Motor neuron (in vitro differentiated cells): ENCODE measurements at places on chromosomes 2 and 18. TPM values are rescaled to one million over a fixed set of nuclear protein-coding genes. Genes with fewer than 3 reads are reported as not detected.

The TUBA4B gene
- total RNA-seq = not detected in 2 replicates

The CHMP3 gene
- 51.0 and 52.9 TPM in 2 replicates for total RNA-seq

The SCYGR4 gene
- total RNA-seq = 0.36 TPM in 1 of 2 replicates, not detected in the other

DNA sequence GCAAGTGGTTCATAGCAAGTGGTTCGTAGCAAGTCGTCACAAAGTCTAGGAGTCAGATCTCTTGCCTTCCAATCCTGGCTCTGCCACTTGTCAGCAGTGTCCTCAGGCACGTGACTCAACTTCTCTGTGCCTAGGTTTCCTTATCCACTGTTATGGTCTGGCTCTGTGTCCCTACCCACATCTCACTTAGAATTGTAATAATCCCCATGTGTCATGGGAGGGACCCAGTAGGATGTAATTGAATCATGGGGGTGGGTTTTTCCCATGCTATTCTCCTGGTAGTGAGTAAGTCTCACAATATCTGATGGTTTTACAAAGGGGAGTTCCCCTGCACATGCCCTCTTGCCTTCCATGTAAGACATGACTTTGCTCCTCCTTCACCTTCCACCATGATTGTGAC lies 51.8 kb upstream of the AP1S3 start:
- ATAC-seq = no peak

DNA sequence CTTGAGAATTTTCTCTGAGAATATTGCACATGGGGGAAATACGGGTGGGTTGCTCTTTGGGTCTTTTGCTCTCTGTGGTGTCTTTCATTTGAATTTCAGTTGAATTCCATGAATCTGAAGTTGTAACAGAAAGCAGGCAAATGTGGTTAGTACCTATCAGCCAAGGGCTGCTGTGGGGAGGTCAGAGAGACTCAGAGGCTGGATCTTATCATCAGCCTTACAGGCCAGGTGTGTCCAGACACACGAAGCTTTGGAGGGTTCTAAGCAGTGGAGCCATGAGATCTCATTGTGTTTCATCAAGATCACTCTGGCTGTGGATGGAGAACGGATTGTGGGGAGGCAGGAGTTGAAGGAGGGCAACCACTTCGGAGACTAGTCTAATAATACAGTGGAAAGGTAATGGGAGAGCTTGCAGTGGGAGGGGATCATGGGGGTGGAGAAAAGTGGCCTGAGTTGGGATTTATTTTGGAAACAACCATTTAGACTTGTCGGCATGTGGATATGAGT lies 68.1 kb downstream of the GNAL start:
- no peak for ATAC-seq

DNA sequence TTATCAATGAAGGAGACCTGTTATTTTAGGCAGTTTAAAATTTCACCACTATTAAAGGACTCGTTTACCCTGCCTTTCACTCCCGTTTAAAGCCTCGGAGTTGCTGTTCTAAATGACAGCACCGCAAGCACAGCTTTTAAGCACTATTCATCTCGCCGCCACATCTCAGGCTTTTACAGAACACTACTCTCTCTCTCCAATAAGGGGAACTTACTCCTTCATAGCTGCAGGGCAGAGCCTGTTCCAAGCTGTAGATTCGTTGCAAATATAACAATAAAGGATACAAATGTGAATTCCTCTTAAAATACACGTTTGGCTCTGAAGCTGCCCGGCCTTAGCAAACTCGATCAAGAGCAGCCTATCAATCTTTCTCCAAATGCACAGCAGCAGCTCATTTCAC lies 271.8 kb downstream of the ZNF521 start:
- peak; percentile 47 for ATAC-seq

DNA sequence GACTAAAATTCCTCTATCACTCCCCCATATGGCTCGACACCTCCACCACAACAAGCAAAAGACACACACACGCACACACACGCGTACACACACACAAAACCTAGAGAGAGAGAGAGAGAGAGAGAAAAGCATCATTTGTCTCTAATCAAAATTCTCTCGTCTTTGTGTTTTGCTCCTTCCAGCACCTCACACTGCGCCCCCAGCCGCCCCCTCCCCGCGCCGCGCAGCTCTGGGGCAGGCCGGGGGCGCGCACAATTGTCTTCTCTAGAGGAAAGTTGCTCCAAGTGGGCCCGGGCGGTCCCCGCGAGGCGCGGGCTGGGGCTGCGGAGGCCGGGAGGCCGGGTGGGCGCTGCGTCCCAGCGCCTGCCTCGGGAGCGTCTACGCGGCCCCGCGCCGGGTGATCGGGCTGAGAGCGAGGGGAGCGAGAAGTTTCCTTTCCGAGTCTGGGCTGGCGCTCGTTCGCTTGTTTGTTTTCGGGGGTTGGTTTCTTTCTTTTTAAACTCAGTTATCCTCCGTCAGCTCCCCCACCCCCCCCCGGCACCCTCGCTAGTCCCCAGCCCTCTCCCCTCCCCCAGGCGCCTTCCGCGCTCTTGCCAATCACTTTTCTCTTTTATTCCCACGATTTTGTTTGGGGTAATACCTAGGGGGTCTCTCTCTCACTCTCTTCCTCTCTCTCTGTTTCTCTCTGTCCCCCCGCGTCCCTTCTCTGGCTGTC lies 4.1 kb downstream of the ZEB2 start:
- no peak for ATAC-seq

GRCh38 chr2:188773075-188773474 lies 201.1 kb upstream of the COL3A1 start:
- ATAC-seq = no peak

- peak; percentile 45 for ATAC-seq
Observed at GRCh38 chr2:105112345-105112744, 74.5 kb downstream of the MRPS9 start.

- ATAC-seq = no peak
Observed at GRCh38 chr2:152284398-152284797, 50.6 kb upstream of the FMNL2 start.

DNA sequence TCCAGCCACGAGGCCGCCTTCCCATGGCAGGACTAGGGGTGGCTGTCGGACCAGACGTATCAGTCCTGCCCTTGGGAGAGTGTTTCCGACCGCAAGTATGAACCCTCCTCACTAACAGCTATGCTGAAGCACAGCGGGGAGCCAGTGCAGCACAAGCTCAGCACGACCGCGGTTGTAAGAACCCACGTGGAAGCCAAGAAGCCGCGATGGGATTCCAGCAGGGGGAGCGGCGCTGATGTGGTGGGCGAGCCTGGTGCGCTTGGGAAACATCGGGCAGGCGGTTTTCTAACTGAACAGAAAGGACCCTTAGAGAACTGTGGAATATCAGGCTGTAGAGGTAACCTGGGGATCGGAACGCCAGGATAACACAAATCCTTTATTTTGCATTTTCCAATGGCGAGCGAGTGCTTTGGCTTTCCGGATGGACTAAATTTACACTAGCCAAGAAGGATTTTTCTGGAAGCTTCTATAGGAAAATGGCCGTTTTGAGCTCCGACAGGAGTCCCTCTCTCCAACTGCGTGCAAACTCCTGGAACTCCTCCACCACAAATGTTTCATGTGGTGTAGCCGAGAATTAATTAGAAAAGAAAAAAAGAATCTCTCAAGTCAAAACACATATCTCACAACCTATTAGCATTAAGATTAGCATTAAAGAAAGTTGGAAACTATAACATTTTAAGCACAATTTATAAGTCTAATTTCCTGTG lies 132.0 kb upstream of the MYCN start:
- ATAC-seq = no peak

- no peak for ATAC-seq
Observed at GRCh38 chr2:171200469-171200868, 39.8 kb upstream of the TLK1 start.

DNA sequence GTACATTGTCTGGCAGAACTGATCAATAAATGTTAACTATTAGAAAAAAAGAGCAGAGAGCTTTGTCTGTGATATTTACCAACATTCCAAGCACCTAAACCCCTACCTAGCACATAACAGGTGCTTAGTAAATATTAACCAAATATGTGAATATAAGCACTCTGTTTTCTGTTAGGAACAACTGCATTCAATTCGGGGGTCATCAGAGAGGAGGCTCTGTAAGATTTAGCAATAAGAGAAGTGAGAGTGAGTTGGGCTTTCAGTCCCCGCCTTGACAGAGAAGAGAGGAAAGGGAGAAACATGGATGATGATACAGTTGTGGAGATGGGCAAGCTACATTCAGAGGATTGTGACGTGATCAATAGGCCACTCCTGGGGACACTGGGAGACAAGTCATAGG lies 47.7 kb downstream of the MYOM1 start:
- ATAC-seq = no peak

- ATAC-seq = no peak
Observed at GRCh38 chr2:45172760-45173392, 163.6 kb upstream of the SIX2 start.
